ENCODE measurements at places on chromosomes 7 and 10.

GRCh38 chr10:101901340-101901739 lies 57.7 kb upstream of the KCNIP2 start:
- DNase-seq, result no peak

DNA sequence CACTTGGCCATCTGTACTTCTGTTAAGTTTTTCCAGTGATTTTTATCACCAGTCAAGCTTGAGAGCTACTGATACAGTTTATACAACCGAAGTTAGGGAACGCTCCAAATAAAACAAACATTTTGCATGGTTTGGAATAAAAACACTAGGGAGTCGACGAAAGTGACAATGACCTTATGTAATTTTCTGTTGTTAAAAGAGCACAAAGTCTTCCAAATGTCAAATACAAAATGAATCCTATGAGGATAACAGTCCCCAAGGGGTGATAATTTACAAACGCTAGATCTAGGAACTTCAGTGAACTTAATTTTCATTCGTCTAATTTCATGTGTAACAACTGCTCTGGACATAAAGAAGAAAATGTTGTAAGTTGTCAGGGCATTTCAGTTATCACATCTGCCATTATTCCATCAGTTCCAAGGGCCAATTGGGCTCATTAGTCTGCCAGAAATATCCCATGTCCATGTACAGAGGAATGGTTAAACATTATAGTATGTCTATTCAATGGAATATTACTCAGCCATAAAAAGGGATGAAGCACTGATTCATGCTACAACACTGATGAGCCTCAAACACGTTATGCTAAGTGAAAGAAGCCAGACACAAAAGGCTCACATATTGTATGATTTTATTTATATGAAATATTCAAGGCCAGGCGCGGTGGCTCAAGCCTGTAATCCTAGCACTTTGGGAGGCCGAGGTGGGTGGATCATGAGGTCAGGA lies 38.0 kb upstream of the CYTH3 start:
- no peak for DNase-seq

- no peak for DNase-seq
These were observed 39.6 kb downstream of the ABCB1 start for GRCh38 chr7:87561102-87561501.

DNA sequence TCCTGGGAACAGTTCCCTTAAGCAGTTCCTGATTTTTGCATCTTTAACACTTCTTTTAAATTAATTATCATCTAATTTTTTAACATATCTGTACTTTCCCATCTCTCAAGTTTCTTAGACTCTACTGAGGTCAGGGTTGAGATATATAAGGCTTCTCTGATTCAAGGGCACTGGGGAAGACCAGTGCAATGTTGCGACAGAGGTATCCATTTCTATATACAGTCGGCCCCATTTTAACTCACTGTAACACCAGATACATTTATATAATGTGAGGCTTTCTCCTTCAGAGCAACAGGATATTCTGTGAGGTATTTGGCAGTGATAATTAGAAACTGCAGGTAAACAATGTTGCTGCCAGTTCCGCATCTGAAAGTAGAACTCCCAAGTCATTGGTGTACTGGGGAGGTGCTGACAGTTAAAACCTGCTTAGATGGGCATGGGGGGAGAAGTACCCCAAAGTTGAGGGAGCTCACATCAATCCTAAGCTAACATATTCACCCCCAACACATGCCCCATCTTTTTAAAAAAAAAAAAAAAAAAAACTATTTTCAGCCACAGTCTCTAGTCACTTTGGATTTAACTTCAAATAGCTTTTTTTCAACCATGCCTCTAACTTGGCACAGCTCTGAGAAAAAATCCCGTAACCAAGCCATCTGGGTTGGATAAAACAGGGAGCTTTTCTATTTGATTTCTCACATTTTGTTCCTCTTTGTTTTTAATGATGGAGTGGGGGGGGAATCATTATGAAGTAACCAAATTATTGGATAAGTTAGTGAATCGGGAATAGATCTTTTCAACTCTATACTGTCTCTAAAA lies 62.9 kb downstream of the REEP3 start:
- no peak for DNase-seq

GRCh38 chr10:70973275-70973674 lies 84.9 kb upstream of the PCBD1 start:
- no peak for DNase-seq

DNA sequence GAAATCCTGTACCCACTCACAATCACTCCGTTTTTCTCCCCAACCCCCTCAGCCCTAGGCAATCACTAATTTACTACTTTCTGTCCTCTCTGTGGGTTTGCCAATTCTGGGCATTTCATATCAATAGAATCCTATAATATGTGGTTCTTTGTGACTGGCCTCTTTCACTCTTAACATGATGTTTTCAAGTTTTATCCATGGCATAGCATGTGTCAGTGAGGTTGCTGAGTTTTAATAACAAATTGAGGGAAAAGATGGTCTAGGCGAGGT lies 11.9 kb downstream of the PLAU start:
- DNase-seq, result no peak

- DNase-seq, result no peak
These were observed 519.4 kb downstream of the GLRX3 start for GRCh38 chr10:130655313-130656186.

DNA sequence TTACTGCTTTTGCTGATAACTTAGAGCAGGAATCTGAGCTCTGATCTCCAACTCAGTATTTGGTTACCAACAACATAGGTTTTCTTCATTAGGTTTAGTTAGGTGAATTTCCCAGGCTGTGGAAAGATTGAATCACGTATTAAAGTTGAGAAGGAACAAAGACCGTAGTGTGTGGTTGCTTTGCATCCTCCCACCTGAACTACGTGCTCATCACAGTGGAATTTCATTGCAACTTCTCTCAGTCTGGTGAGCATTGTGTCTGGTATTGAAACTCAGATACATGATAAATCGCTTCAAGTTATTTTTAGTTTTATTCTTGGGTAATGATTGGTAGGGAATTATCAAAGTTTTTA lies 139.4 kb upstream of the AKR1E2 start:
- no peak for DNase-seq
